Stimulated activated CD8-positive, alpha-beta memory T cell treated with anti-CD3 and anti-CD28 coated beads, Interleukin-2, amount 100 ng/mL, for 48 hours (primary cell): ENCODE measurements at places on chromosomes 7 and 10.

DNA sequence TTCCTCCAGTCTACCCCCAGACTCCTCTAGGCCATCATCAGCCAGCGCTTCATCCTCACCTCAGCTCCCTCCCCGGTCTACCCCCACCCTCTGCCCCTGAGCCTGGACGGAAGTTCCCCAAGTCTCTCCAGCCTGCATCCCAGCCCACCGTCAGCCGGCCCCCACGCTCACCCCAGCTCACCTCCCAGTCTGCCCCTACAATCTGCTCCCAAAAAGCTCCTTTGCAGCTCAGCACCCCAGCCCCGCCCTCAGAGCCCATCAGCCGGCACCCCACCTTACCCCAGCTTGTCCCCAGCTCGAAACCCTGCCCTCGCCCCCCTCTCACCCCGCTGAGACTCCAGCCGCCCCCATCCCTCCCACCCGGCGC lies 322 bp upstream of the RAMP3 start:
- no peak for DNase-seq

GRCh38 chr10:84908491-84908890 lies 580.1 kb downstream of the CCSER2 start:
- DNase-seq = no peak

- DNase-seq = no peak
These were observed 507.0 kb upstream of the KLF6 start for GRCh38 chr10:4291990-4292389.

DNA sequence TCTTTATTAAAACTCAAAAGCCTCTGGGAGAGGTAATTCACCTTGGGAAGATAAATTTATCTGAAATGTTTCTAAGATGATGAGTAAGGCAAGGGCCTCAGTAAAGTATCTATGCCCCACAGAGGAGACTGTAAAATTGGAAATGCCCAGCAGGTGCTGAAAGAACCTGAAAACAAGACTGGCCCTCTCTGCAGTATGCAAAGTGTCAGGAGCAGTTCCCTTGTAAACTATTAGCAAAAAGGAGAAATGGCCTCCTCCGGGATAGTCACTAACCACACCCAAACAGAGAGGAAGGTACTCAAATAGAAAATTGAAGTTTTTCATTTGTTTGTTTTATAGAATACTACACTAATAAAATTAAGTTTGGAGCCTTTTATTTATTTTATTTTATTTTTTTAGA lies 81.2 kb downstream of the FZD1 start:
- DNase-seq = no peak

DNA sequence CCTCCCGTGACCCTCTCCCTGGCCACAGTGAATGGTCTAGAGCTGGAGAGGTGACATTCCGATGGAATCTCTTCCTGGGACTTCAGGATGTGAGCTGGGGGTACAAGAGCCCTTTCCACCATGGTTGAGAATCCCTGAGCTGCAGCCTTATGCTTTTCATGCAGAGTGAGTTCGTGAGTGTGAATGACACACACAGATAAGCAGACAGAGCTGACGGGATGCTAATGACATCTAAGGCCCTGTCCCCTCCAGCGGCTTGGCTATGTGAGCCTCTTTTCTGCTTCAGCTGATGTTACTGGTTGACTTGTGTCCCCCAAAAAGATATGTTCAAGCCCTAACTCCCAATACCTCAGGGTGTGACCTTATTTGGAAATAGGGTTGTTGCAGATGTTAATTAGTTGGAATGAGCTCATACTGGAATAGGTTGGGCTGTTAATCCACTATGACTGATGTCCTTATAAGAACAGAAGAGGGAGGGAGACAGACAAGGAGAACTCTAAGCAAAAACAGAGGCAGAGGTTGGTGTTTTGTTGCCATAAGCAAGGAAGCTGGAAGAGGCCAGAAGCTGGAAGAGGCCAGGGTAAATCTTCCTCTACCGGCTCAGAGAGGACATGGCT lies 111.1 kb upstream of the AFAP1L2 start:
- no peak for DNase-seq

- no peak for DNase-seq
These were observed 13.8 kb downstream of the PDSS1 start for GRCh38 chr10:26711324-26711723.

DNA sequence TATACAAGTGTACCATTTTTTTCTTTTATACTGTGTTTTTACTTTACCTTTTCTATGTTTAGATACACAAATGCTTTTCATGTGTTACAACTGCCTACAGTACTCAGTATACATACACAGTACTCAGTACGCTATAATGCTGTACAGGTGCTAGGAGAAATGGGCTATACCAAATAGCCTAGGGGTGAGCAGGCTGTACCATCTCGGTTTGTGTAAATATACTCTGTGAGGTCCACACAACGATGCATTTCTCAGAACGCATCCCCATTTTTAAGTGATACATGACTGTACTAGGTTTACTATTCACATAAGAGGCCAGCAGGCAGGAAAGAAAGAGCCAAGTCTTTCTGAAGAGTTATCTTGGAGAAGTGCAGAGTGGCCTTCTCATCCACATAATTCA lies 426.4 kb upstream of the MTPN start:
- no peak for DNase-seq

GRCh38 chr7:13577566-13578145 lies 411.8 kb downstream of the ETV1 start:
- no peak for DNase-seq

GRCh38 chr10:17272648-17273047 lies 44.6 kb downstream of the VIM start:
- DNase-seq = no peak

DNA sequence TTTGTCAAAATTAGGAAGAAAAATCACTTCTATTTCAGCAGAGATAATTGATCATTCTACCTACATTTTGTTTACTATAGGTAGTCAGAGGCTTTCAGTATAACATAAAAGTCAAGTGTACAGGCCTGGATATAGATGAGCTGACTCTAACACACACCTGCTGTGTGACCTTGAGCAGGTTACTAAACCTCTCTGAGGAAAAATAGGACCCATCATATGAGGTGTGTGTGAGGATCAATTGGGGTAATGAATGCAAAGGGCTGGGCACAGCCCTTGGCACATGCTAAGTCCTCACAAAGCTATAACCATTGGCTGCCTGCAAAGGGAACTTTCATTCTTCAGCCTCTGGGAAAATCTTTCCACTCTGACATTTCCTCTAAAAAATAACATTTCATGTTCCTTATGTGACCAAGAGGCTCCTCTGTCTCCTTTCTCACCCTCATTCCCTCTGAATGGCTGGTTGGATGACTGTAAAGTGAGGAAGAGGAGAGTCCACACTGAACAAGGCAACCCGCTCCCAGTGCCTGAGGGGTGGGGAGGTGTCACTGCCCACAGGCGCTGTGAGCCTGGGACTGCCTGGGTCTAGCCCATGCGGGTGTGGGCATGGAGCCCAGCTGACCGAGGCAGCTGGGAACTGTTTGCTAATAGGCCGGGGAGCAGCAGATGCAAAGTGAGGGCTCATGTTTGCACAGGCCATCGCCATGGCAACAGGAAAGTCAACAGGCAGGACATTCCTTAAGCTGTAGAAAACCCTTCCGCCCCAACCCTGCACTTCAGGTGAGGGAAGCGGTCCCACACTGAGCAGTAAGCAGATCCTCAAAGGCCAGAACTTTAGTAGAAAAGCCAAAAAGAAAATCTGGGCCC lies 36.8 kb downstream of the MYOF start:
- no peak for DNase-seq

GRCh38 chr7:47588704-47589225 lies 6.9 kb upstream of the TNS3 start:
- no peak for DNase-seq

GRCh38 chr7:45975847-45976484 lies 54.9 kb upstream of the IGFBP3 start:
- no peak for DNase-seq
